ENCODE measurements at places on chromosomes 4 and X.
A peak's percentile ranks its signal among the peaks of the same experiment; 100 is the strongest.

GRCh38 chr4:20086799-20087521, 164.7 kb upstream of the SLIT2 start:
- no peak for DNase-seq

GRCh38 chrX:129522184-129523078, 859 bp downstream of the SMARCA1 start:
- DNase-seq = peak; percentile 26

DNA sequence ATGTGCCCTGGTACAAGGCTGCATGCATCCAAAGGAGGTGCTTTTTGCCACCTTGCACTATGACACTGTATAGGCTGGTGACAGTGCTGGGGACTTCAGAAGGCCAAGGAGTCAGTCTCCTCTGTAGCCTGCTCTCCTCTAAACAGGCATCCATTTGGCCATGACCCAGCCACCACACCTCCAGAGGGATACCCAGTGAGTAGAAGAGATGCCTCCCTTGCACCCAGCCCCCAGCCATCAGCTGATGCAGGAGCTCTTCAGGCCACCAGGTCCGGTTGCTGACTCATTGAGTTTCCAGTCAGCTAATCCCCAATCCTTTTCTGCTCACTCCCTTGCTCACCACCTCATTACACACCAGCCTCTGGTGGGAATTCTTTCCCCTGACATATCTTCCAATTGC, 99.8 kb downstream of the PJA1 start:
- no peak for DNase-seq

DNA sequence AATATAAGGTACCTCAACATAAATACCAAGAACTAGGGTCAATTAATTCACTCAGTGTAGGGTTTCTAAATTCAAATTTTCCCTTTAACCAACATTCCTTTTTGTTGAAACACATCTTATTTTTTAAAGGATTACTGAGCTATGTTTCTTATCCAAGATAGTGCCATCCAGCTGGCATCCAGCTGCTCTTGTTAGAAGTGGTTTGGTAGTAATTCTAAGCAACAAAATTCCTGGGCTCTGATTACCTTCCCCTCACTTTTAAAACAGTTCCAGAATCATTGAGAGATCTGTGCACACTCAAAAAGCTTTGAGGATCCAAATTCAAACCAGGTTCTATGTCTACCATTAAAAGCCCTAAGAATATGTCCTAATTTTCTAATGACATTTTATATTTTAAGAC, 583.7 kb downstream of the TRIML1 start:
- DNase-seq = no peak

- no peak for DNase-seq
Observed at GRCh38 chrX:110108381-110108821, 105.5 kb downstream of the TMEM164 start.

DNA sequence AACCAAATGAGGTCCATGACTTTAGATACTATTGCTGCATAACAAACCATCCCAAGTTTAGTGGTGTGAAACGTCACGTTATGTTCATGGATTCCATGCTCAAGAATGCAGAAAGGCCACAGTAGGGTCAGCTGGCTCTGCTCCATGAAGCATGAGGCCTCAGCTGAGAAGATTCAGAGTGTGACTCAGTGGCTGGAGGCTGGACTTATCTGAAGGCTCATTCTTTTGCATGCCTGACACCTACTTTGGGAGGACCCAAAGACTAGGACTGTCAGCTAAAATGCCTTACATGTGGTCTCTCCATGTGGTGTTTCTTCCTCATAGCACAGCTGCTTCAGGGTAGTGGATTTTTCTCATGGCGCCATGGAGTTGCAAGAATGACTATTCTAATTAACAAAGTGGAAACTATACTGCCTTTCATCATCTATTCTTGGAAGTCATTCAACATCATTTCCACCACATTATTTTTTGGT, 11.5 kb upstream of the CCDC149 start:
- no peak for DNase-seq
